Stimulated activated CD4-positive, alpha-beta T cell treated with anti-CD3 and anti-CD28 coated beads, TNF-alpha, amount 100 ng/mL, for 24 hours (primary cell): ENCODE measurements at places on chromosomes 5 and 9.
A peak's percentile ranks its signal among the peaks of the same experiment; 100 is the strongest.

DNA sequence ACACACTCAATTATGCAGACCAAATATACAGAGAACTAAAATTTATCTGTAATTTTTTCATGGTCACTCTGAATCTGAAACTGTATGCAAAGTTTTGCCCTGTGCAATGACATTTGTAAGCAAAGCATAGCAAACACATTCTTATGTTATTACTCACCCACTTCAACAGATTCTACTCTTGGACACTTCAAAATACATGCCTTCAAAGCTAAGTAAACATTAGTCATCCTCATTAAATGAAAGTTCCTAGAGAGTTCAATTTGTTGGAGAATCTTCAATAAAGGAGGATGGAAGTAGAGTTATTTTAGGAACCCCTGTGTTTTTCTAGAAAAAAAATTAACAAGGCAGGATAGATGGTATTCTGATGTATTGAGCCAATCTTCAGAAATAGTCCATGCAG is 639.7 kb upstream of the C9orf72 start:
- DNase-seq = no peak

DNA sequence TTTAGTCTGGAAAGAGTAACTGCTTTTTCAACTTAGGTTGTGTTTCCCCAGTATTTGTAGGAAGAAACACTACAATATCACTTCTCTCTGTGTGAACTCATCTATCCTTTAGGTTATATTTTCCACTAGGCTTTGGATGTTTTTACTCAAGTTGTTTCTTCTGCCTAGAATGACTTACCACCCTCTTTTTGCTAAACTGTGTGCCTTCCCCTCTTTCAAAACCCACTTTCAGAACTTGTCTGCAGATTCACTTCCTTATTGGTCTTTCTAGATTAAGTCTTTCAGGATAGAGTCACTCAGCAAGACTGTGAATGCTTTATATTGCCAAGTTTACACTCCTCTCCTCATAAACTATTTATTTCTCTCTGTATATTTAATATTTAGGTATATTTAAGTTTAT is 14.2 kb upstream of the CAST start:
- DNase-seq = no peak

GRCh38 chr9:5945112-5945511 is 54.4 kb downstream of the MLANA start:
- DNase-seq = no peak

DNA sequence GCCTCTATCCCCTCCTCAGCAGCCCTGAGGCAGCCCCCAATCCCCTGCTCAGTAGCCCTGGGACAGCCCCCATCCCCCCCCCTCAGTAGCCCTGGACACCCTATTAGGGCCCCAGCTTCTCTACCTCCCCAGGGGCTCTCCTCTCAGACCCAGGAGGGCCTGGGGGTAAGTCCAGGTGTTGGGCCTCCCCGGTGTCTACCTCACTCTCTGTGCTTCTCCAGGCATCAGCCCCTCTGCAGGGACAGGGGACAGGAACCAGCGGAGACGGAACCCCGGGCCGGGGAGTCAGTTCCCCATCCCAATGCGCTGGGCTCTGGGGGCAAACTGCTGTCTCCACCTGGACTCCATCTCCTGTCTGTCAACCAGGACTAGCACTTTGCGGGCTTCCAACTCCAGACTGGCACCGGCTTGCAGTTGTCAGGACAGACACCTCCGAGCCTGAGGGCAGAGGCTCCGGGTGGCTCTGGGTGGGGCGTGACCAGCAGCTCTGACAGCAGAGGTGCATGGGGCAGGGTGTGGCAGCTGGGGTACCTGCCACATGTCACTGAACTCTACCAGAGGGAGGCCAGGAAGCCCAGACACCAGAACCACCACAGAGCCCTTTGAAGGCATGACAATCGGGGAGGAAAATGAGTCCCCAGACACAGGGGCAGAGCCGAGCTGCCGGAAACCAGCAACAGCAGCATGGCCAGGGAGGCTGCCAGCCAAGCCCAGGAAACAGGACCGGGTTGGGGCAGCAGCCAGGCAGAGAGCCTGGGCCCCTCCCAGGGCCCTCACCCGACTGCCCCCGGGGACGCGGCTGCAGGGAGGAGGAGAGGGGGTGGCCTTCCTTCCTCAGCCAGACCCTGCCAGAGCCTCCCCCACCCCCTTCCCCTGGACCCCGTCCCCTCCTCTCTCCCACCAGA is 17.7 kb upstream of the UBAC1 start:
- DNase-seq = peak; percentile 14

DNA sequence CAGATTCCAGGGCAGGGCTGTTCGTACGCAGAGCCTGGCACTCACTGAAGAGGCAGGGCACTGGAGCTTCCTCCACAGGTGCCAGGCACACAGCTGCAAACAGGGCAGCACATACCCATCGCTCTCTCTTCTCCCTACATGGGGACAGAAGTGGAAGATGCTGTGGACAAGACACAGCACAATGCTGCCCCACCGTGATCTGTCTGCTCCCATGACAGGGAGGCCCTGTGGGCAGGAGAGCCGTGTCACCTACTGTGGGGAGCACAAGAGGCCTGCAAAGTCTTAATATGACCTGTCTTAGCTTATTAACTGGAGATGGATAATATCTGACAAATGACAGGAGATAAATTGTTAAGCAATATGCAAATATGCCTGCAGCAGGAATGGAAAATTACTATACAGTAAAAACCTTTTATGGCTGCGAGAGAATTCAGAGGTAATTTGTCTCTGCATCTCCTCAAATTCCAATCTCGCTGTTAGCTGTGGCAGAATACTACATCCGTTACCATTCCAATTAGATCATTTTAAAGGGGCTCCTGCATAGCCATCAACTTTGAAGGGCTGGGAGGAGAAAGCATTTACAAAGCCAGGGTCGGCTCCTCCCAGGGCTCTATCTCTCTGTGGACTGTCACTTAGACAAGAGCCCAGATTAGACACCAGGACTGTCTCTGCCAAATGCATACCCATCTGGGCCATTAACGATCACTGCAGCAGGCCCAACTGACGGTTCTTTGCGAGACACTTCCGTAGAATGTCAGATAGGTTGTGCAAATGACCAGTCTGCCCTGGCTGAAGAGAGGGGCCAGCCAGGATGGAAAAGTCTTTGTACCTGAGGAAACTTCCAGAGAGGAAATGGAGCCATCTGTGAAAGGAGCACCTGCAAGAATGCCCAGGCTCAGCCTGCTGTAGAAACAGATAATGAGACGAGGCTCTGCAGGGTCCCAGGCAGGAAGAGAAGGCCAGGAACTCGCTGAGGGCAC is 90.7 kb upstream of the FSTL4 start:
- DNase-seq = no peak

- DNase-seq = no peak
Observed at GRCh38 chr9:135736979-135737839, 35.2 kb downstream of the KCNT1 start.

DNA sequence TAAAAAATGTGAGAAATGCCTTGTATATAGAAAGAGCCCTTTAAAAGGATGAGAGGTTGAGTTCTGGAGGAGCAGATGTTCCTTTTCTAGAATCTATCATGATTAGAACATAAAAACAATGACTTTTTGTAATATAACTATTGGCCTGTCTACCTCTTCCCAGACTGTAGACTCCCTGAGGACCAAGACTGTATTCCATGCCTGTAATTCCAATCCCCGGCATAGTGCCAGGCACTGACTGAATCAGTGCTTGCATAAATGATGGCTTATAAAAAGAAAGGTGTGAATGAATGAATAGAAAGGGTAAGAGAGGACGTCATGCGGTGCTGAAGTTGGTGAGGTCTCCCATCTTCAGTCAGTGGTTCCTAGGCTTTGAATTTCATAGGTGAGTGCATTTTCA is 92.6 kb upstream of the GDNF start:
- DNase-seq = no peak

DNA sequence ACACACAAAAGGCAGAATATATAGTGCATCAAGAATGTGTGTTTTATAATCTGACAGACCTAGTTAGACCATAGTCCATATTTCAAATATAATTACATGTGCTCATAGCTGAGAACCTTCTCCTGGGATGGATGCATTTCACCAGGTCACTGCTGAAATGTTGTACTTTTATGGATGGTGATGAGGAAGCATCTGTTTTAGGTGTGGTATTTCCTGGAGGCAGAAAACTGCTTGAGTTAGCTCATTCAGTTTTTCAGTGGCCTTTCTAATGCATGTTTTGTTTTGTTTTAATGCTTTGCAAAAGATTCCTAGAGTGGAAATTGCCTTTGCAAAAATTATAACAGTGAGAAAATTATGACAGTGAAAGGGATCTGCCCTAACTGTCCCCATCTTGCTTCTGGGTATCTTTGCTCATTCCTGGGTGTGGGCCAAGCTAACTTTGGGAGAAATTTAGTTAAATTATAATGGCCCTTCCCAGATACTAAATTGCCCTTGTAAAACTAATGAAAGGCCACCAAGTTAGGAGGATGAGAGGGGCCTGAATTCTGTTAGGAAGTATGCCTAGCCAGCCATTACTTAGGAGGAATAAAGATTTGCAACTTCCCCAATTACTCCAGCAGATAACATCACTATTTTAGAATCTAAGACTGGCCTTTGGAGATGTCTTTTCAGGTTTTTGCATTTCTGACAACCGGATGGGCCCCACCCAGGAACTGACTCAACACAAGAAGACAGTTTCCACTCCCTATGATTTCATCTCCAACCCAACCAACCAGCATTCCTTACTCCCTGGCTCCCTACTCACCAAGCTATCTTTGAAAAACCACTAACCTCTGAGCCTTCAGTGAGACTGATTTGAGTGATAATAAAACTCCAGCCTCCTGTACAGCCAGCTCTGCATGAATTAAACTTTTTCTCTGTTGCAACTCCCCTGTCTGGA is 7.0 kb upstream of the IL12B start:
- peak; percentile 22 for DNase-seq

DNA sequence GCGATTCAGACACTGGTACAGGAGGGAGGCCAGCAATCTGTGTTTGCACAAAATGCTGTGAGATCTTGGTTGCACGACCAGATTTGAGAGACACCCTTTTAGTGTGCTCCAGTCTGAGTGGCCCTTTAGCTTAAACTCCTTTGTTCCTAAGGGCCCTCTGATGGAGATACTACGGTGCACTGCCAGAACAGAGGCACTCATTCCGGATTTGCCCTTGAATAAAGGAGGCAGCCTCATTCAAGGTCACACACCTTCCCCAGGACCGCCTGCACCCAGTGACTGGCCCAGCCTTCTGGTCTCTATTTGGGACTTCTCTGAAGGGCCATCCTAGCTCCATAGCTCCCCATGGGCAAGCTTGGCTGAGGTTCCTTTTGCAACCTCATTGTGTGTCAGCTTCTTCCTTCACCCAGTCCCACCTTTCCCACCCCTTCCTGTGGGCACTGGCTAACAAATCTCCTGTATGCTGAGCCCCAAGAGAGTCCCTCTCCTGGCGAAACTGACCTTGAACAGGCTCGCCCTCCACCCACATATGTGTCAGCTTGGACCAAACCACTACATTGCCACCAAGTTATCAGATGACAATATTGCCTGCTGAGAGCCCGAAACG is 191.7 kb downstream of the GABBR2 start:
- no peak for DNase-seq

DNA sequence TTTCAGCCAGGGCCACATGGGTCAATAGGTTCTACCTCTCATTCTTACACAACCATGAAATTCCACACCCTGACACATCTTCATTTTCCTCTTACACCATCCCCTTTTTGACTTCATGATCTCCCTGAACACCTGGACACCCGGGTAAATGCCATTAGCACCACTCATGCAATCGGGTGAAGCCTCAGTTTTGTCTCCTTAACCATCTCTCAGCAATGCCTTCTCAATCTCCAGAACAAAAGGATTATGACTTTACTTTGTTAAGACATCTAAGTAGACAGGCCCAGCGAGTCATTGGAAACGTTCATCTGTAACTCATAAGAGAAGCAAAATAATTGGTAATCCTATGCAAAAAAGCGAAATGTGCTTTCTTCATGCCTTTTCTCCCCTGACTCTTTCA is 49.9 kb downstream of the ADAMTS12 start:
- no peak for DNase-seq

DNA sequence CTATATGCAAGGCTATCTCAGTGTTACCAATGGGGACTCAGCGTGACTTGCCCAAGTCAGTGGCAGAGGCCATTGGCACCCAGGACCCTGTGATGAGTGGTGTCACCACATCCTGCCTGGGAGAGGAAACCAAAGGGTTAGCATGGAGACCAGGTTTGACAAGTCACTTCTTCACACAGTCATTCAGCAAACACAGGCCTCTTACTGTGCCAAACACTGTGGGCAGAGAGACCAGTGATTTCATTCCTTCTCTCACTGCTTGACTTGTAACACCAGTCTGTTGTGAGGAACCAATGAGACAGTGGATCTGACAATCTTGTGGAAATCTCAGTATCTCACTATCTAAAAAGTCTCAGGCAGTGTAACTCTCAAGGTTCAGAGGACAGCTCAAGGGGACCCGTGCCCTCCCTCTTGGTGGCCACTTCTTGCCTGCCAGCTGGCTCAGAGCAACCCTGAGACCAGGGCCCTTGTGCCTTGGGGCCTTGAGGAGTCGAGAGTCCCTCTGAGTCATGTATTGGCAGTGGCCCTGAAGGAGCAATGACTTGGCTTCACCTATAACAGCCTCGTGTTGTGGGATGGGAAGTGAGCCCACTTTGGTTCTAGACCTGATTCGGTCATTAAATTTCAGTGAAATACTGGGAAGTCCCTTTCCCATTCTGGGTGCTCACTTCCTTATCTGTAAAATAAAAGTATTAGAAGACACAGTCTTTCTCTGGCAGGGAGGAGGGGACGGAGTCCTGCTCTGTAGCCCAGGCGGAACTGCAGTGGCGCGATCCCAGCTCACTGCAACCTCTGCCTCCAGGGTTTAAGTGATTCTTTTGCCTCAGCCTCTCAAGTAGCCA is 1.6 kb downstream of the FABP6 start:
- DNase-seq = no peak

- DNase-seq = no peak
Observed at GRCh38 chr5:1473746-1474145, 28.5 kb upstream of the SLC6A3 start.

GRCh38 chr5:172554562-172554961 is 86.5 kb upstream of the NEURL1B start:
- DNase-seq = no peak

DNA sequence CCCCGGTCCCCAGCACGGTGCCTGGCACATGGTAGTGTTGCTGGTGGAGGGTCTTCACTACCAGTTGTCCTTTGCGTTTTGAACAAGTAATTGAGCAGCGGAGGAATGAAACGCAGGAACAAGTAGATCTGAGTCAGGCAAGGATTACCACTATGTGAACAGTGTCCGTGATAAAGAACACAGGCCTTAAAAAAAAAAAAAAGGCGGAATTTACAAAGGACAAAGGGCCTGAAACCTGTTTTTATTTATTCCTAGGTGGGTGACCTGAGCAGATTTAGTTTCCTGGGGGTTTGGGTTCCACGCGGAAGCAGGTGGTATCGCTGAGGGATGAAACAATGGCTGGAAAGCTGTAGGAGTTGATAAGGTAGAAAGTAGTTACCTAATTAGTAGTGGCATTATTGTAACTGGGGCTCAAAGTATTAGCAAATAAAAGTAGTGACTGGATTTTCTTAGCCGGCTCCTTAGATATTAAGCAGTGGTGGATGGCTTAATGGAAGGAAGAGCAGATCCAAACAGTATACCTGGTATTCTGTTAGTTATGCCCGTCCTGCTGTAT is 1.1 kb downstream of the RUSC2 start:
- DNase-seq = no peak

DNA sequence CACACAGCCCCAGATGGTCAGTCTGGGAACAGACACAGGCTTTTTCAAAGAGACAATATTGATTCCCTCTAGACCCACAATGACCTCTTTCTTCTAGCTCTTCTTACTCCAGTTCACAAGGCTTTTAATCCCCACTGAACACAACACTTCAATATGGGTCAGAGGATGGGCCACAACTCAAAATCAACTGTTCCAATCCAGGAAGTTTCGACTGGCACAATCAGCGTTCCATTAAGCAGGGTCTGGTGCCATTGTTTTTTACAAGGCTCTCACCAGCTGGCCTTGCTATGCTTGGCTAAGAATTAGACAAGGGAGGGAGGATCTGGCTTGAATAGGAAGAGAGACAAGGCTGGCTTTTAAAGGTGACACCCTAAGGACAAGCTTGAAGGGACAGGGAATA is 199.4 kb upstream of the SLC24A2 start:
- DNase-seq = no peak
